WERI-Rb-1 (cell line): ENCODE measurements at places on chromosomes 2 and 18.
A peak's percentile ranks its signal among the peaks of the same experiment; 100 is the strongest.

DNA sequence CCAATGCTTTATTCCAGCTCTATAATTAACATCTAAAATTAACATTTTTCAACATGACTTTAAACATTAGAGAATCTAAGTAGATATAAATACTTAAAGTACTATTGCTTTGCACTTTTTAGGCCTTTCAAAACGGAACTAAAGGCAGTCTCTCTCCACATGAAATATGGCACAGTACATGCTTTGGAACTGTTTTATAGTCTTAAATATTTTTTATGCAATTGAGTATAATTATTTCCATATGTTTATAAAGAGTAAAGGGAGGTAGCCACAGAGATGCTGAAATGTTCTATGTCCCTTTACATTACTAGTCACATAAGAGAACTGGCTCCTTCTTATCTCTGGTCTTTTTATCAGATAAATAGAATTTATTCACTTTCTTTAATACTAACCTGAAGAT, 674.0 kb downstream of the PLCL1 start:
- DNase-seq = no peak

GRCh38 chr2:84969511-84970209, 1.3 kb upstream of the KCMF1 start:
- no peak for DNase-seq

DNA sequence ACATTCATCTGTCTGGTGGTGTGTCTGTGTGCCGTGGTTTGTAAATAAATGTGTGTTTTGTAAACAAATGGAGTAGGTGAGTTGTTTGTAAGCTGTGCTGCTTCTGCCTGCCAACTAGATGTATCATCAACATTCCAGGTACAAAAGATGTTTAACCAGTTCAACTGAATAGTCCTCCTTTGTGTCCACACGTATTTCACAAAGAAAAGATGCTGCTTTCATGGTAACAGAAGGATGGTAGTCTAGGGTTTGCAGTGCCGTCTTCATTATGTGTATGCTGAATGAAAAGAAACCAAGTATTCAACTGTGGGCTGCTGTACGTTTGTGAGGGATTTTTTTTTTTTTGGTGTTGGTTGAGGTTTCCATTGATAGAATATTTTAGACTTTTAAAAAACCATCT, 72.1 kb downstream of the CAMKMT start:
- no peak for DNase-seq

- DNase-seq = no peak
Observed at GRCh38 chr2:233830111-233830802, 24.1 kb downstream of the HJURP start.

GRCh38 chr2:56565143-56565542, 381.4 kb downstream of the CCDC85A start:
- no peak for DNase-seq

DNA sequence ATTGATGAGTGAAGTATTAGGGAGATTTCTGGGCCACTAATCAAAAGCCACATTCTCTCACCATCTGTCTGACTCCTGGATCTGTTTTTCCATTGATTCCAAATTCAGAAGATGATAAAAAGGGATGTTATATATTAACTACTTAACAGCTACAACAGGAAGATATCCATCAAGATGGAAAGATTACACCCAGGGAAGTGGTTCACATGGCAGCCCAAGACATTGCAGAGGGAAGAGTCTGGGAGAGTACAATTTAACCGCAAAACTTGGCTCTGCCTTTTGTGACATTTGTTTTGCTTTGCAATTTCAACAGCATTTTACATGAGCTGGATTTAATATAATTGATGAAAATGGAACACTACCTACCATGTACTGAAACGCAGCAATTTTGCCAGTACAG, 22.5 kb upstream of the TCF4 start:
- DNase-seq = no peak

- DNase-seq = no peak
Observed at GRCh38 chr2:64371727-64372126, 82.2 kb upstream of the LGALSL start.

- DNase-seq = no peak
Observed at GRCh38 chr2:86038291-86039081, 67.2 kb downstream of the POLR1A start.

GRCh38 chr2:160291382-160291781, 91.3 kb upstream of the ITGB6 start:
- no peak for DNase-seq

DNA sequence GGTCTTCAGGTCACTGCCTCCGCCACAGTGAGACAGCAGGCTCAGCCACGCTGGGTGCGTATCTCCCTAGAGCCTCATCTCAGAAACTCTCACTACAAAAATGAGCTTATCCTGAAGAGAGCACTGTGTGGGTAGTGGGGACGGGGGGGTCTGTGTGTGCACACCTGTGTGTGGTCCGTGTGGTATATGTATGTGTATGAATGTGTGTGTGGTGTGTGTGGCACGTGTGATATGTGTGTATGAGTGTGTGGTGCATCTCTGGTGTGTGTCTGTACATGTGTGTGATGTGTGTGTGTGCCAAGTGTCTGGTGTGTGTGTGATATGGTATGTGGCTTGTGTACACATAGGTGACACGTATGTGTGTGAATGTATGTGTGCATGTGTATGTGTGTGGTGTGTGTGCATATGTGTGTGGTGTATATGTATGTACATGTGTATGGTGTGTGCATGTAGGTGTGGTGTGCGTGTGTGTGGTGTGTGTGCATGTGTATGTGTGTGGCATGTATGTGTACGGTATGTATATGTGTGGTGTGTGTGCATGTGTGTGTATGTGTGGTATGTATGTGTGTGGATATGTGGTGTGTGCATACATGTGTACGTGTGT, 332.2 kb downstream of the EIPR1 start:
- no peak for DNase-seq

DNA sequence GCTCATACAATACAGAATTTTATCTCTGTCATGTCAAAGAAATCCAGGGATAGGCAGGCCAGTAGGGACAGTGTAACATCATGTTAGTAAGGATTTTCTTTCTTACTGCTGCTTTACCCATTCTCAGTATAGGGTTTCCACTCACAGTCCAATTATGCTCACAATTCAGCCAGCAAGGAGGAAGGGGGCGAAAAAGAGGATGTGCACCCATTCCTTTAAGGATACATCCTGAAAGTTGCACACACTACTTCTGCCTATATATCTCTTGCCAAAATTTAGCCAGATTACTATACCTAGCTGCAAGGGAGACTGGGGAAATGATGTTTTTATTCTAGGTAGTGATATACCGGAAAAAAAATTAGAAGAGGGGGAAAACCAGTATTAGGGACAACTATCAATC, 66.1 kb downstream of the BAZ2B start:
- DNase-seq = no peak

- peak; percentile 48 for DNase-seq
Observed at GRCh38 chr2:152242787-152243472, 67.4 kb upstream of the STAM2 start.

DNA sequence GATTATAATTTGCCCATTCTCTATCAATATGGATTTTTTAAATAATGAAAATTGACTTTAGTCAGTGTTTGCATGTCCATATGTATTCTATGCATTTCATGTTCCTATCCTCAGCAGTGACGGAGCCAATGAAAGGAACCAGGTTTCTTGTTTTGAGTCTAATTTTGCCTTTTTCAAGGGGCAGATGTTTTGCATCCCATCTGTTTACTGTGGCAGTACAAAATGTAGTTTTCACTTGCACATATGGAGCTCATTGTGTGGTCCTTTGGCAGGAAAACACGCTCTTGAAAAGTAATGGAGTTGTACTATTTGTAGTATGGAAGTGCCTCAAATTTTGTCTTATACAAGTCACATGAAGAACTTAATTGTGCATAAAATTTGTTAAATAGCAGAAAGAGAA, 127.8 kb downstream of the AGPS start:
- no peak for DNase-seq

- DNase-seq = no peak
Observed at GRCh38 chr2:38533180-38533579, 69.5 kb downstream of the HNRNPLL start.

DNA sequence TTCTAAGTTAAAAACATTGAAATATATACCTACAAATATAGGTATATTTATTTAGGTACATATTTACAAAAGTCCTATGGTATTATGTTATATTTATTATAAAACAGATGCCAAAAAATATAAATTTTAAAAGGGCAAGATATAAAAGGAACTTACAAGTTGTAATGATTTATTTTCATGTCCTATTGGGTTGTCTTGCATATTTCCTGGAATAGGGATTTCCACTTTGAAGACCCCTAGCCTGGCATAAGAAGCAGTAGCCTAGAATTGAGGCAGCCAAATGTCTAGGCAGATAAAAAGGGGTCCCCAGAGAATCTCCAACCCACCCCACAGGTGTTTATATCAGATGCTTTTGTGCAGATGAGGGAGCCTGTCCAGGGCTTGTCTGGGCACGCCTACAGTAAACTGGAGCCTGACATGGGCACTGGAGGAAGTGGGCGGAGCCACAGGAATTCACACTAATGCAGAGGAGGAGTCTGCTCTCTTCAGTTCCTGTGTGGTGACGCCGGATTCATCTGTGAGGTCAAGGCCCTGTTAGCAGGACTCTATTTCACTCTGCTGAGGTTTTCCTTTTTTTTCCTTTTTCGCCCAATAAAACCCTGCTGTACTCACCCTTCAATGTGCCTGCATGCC, 1088.9 kb upstream of the PIK3C3 start:
- DNase-seq = peak; percentile 19

DNA sequence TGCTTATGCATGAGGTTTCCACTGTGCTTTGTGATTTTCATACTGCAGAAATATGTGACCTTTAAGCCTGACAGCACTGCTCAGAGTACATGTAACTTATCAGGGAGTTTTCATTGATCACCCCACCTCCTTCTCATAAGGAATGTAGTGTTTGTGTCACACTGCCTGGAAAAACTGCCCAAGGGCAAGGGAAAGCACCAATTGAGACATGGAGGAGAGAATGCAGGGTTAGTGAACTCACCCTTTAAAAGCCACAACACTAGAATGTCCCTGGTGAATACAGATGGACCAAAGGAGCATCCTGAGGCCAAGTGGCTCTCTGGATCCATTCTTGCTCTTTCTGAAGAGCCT, 147.2 kb upstream of the SPATS2L start:
- no peak for DNase-seq

DNA sequence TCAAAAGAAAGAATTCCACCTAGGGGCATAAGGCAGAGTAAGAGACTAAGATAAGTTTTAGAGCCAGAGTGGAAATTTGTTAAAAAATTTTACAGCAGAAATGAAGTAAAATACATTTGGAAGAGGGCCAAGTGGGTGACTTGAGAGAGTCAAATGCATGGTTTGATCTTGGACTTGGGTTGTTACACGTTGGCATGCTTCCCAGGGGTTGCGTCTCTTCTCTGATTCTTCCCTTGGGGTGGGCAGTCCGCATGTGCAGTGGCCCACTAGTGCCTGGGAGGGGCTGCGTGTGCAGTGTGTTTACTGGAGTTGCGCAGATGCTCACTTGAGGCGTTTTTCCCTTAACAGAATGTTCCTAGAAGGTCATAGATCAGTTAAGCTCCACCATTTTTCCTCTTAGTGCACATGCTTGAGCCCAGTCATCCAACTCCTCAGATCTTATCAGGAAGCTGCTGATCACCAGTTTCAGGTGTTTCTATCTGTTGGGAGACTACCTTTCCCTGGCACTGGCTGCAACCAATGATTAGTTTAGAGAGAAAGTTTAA, 13.1 kb downstream of the SEH1L start:
- no peak for DNase-seq

DNA sequence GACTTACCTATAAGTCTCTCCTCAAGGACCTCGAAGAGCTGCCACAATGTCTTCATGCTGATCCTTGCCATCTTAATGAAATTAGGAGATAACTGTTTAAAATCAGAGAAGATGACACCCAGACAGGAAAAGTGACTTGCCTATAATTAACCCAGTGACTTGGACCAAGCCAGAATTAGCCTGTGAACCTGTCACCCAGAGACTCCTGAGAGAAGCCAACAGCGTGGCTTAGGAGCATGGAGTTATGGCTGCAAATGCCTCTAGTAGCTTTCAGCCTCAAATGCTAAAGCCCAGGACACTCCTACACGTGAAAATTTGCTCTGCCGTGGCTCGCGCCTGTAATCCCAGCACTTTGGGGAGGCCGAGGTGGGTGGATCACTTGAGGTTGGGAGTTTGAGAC, 104.2 kb downstream of the GBX2 start:
- DNase-seq = no peak

DNA sequence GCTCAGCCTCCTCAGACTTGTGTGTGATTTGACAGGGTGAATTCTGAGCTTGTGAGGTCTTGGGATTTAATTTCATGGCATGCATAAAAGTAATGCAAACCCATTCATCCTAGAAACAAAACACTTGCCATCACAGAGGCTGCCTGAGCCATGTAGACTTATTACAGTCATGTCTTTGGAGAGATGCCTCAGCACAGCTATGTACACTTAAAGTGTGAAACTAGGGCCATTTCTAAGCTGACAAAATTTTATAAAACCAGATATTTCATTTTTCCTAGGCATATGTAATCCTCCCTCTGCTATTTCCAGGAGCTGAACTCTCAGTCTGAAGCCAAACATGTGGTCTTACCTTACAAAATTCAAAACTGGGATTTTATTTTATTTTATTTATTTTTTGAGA, 322.2 kb upstream of the SPHKAP start:
- no peak for DNase-seq

DNA sequence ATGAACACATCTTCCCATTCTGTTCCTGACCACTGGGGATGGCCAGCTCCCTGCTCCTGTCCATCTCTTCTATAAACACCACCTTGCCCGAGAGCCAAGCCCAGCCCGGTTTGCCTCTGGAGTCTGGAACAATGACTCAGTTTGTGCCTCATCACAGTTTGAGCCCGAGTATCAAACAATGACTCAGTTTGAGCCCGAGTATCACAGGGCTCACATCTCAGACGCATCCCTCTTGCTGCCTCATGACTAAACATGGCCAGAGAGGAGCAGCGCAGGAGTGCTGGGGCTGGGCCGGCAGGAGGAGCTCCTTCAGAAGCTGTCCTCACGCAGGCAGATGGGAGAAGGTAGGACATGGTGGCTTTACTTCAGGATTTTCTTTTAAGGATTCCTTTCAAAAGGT, 68.7 kb downstream of the PXDN start:
- DNase-seq = no peak

DNA sequence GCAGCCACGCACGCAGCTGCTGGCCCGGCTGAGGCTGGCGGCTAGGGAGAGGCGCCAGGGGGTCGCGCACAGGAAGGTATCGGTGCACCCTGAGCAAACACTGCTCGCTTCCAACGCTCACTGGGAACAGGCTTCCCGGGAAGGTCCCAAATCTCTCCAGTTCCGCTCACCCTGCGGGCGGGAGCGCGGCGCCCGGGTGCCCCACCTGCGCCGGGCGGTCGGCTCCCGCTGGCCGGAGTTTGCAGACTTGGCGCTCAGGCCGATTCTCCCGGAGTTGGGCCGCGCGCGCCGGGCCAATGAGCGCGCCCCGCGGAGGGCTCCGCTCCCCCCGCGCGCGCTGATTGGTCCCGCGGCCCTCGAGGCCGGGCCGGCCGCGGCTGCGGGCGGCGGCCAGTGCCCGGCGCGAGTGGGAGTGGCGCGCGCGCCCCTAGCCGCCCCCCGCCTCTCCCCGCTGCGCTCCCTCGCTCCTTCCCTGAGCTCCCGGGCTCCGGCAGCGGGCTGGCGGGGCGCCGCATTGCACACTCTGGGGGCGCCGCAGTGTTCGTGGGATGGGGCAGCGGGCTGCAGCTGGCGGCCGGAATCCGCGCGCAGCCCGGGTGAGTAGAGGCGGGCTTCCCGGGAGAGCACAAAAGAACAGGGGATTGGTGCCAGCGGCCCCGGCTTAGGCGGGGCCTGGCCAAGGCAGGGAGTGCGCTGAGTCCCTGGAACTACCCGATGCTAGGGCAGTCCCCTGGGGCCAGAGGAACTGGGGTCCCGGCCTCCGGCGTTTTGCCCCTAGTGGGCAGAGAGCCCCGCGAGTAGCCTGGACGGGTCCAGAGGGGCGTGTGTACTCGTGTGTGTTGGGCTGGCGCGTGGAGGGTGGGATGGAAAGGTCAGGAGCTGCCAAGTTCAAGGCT, at the start of gene LYPD6:
Gene LYPD6, plus strand, starts transcription at position 461 of the 896 bp plus-strand sequence. CDS start 107,122 bp downstream, outside the sequence.
- peak; percentile 68 for DNase-seq

- DNase-seq = no peak
Observed at GRCh38 chr2:241762933-241763369, 13.7 kb upstream of the GAL3ST2 start.
